Liver (tissue), 10 donors: ENCODE measurements at places on chromosomes 16 and 17. TPM values are rescaled to one million over a fixed set of nuclear protein-coding genes. Genes with fewer than 3 reads are reported as not detected.

RRAD gene
- 0.14 TPM for total RNA-seq

HBA1 gene
- 19,034 TPM for total RNA-seq

ALDH3A1 gene
- total RNA-seq = 0.09 TPM

KRT27 gene
- not detected for total RNA-seq

NTN1 gene
- total RNA-seq = 7.1 TPM

JMJD6 gene
- 10.6 TPM for total RNA-seq

USP31 gene
- total RNA-seq = 4.8 TPM

NPIPB12 gene
- 8.5 TPM for total RNA-seq

TBC1D3B gene
- total RNA-seq = 0.56 TPM

RNU2-1 gene
- not detected for total RNA-seq
